ENCODE measurements at places on chromosomes 11 and 22.

- DNase-seq = no peak
Observed at GRCh38 chr11:100929377-100929776, 200.2 kb downstream of the PGR start.

DNA sequence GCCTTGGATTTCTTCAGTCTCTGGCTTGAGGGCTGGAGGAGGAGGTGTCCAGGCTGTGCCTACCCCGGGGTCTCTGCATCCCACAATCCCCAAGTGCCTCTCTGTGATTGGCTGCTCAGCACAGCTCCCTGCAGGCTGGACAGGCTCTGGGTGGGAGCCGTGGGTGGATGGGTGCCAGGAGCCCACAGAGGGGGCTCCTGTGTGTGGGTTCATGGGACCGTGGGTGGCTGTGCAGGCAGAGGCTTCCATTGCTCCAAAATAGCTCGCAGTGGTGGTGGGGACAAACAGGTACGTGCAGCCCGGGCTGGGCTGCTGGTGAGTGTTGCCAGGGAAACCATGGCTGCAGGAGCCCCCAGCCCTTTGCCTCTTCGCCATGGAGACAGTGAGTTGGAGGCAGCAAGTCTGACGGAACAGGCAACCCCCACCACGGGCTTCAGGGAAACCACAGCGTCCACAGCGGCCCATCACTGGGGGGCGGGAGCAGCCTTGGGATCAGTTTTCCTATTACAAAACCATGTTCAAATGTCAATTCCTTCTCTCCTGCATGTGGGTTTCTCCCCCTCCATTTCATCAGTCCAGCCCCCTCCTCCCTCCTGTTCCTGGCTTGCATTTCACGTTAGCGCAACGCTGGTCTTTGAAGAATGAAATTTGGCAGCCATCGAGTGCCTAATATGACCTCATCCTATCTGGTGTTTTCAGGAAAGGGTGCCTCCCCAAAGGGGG, 155.2 kb downstream of the TRIM29 start:
- DNase-seq = no peak

DNA sequence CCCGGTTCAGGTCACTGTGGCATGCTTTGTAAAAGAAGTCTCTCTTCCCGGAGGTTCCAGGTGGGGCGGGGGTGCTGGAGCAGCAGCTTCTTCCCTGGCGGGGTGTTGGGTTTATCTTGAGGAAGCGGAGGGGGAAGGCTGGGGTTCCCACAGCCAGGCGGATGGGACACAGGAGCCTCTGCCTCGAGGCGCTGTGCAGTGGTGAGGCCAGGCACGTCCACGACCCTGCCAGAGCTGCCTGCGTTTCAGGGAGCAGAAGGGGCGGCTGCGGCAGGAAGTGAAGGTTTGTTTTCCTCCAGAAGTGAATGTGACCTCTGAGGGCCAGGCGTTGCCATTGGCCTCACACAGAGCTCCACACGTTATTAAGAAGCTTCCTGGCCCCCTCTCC, 20.1 kb upstream of the ADORA2A start:
- no peak for DNase-seq

DNA sequence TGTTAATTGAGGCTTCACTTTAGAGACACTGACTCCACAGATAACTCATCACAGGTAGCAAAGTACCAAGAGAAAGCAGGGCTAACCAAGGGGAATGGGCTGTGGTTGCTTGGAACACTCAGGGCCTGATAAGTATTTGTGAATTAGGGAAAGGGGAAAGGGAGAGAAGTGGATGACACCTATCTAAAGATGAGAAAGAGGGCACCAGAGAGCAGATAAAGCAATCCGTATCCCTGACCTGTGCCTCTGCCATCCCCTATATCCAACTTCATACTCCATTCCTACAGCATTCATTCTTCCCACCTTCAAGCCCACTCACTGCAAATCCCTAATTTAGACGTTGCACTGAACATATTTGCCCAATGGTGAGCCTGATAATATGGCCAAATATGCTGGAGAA, 43.0 kb upstream of the API5 start:
- DNase-seq = no peak

Data from CD8-positive, alpha-beta memory T cell (primary cell).